ENCODE measurements at places on chromosomes 11 and 22.

- DNase-seq, result peak; percentile 89
Measured at GRCh38 chr22:23716811-23717801, 26.3 kb downstream of the RGL4 start.

DNA sequence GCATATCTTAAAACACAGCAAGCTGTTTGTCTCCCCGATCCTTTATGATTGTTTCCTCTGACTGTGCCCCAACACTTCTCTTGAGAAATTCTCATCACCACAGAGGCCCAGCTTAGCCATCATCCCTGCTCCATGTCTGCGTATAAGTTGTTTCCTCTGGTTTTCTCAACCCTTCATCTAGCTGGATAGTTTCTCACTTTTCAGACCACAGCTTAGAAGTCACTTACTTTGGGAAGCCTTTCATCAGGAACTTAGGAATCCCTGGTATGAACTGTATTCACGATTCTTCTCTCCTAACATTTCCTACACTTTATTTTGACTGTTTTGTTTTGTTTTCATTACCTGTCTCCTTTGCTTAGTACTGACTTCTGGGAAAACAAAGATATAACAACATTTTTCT, 295.2 kb downstream of the GUCY1A2 start:
- no peak for DNase-seq

DNA sequence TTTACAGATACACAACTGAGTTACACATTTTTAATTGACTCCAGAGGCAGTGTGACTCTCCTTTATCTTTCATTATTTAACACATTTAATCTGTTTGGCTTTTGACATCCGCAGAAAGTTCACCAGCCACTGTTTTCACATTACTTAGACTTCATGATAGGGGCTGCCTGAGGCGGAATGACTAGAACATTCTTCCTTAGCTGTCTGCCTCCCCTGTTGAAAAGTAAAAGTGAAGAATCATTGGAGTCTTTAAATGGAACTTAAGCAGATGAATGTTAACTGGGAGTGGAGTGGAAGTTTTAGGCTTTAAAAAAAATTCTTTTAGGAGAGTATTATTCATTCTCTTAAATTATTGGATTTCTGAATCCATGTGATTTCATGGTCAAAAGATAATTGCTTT, 229.2 kb upstream of the MTNR1B start:
- no peak for DNase-seq

GRCh38 chr11:16321148-16321547, 35.2 kb downstream of the SOX6 start:
- no peak for DNase-seq

DNA sequence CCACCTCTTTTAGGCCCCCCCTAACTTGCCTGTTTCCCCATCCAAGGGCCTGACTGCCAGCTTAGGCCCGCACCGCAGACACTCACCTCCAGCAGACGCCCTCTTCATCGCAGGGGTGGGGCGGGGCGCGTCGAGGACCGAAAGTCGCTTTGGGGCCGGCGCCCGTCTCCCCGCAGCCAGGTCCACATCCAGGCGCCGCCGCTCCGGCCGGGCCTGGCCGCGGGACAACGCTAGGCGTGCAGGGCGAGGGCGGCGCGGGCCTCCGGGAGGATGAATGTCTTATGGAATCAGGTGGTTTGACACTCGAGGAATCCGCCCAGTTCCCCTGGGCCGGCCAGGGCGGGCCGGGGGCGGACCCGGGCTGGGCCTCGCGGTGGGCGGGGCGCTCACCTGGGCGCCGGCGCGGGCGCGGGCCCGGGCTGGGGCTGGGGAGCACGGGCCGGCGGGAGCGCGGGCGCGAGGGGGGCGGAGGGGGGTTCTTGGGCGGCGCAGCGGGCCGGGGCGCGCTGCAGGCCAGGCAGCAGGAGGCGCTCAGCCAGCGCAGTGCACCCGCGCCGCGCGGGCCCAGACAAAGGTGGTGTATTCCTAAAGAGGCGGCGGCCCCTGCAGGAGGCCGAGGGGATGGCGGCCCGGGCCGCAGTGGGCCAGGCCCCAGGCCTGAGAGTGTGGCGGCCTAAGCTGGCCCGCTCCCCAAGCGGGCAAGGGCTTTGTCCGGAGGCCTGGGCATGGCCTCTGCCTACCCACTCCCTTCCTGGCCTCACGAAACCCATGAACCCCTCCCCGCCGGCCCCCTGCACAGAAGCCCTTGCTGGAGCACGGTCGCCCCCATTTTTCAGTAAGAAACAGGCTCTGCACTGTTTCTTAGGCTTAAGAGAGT, 177.6 kb downstream of the IGLL1 start:
- DNase-seq, result peak; percentile 77

DNA sequence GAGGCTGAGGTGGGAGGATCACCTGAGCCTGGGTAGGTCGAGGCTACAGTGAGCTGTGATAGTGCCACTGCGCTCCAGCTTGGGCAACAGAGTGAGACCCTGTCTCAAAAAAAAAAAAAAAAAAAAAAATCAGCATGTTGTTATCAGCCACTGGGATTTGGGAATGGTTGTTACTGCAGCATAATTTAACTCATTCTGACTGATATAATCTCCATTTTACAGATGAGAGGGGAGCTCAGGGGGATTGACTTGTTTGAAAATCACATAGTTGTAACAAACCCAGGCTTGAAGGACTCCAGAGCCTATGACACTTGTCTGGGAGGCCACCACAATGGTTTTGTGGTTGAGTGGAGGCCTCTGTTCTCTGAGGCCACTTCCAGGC, 3.0 kb upstream of the SEPTIN3 start:
- DNase-seq, result no peak

GRCh38 chr11:118010738-118011461, 24.7 kb downstream of the IL10RA start:
- no peak for DNase-seq

DNA sequence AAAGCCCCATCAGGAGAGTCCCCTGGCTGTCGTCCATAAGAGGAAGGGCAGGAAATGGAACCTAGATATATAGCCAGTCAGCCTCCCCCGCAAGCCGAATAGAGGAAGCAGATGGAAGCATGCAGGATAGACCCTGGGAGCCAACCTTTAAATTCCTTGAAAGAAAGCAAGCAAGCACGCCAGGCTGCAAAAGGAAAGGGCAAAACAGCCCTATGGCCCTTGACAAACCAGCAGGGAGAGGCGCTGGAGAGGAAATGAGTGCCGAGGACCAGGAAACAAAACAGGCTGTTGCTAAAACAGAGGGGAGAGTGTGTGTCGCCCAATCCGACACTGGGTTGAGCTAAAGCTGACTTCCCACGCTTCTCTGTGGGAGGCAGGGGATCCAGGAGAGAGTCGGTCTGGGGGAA, 203.5 kb upstream of the MTNR1B start:
- DNase-seq, result no peak

DNA sequence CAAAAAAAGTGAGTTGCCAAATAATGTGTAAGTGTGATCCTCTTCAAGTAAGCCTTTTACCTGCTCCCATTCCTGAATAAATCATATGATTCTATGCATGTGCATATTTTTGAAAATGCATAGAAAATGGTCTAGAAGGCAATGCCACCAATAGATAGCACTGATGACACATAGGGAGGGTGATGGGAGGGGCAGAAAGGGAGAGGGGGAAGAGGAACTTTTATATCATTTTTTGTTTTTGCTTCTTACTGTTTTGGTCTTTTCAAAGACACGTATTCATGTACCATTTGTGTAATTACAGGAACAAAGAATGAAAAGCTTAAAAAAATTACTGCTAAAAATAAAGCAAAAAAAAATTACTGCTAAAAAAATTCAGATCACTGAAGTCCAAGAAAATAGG, 60.8 kb downstream of the C11orf58 start:
- DNase-seq, result no peak

DNA sequence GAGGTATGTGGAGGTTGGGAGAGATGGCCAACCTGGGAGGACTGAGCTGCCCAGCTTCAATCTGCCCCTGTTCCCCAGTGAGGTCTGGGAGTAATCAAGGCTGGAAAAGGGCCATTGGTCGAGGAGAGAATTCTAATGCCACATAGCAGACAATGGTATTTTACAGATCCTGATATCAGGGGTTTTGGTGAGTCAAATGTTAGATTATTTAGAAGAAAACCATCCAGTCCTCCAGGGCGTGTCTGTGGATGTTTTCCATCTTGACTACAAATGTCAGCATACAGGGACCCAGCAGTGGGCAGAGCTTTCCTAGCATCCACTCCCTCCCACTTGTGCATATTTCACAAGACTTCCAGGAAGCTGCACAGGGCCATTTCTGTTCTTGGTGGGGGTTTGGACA, 107.9 kb downstream of the SCN3B start:
- DNase-seq, result no peak

GRCh38 chr11:12853652-12854296, 155.3 kb upstream of the RASSF10 start:
- no peak for DNase-seq

- no peak for DNase-seq
Measured at GRCh38 chr11:113103932-113104690, 142.9 kb downstream of the NCAM1 start.

GRCh38 chr11:41254966-41255365, 204.5 kb downstream of the LRRC4C start:
- no peak for DNase-seq

DNA sequence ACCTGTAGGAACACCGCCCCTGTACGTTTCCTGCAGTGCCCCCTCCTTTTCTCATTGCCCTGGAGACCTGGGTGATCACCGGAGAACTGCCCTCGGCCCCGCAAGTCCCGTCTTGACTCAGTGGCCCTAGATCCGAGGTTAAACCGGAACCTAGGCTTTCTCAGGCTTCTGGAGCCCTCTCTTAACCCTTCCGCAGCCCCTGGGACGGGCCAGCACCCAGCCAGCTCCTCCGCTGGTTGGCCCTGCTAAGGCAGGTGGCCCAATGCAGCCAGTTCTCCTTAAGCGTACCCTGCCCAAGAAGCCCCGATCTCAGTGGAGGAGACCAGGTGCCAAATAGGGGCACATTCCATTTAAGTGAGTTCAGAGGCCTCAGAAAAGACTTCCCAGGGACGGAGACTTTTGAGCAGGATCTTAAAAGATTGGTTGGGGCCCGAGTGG, 776 bp downstream of the NLRX1 start:
- no peak for DNase-seq

- DNase-seq, result no peak
Measured at GRCh38 chr11:17831883-17832282, 97.3 kb downstream of the KCNC1 start.

GRCh38 chr11:15699978-15700377, 585.3 kb downstream of the INSC start:
- DNase-seq, result no peak

DNA sequence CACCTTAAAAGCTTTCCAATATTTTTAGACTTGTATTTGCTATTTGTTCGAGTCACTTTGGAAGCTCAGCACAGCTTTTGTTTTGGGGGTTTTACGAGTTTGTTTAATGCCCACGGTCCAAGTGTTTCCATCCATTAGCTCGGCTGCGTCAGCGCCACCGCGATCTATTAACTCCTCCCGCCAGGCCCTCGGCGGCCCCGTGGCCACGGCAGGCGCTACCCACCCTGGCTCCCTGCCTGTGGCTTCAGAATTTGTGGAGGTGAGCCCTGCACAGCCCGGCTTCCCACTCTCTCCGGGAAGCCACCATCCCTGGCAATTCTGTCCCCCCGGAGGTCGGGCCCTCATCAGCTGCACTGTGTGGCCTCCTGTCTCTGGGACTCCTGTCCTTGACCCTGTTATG, 648.5 kb downstream of the BRD1 start:
- no peak for DNase-seq

GRCh38 chr11:65571940-65572339, 398 bp upstream of the FAM89B start:
- DNase-seq, result no peak

- DNase-seq, result no peak
Measured at GRCh38 chr22:41913040-41913719, 1.7 kb downstream of the SHISA8 start.

- no peak for DNase-seq
Measured at GRCh38 chr22:31526270-31526669, 29.9 kb downstream of the SFI1 start.

DNA sequence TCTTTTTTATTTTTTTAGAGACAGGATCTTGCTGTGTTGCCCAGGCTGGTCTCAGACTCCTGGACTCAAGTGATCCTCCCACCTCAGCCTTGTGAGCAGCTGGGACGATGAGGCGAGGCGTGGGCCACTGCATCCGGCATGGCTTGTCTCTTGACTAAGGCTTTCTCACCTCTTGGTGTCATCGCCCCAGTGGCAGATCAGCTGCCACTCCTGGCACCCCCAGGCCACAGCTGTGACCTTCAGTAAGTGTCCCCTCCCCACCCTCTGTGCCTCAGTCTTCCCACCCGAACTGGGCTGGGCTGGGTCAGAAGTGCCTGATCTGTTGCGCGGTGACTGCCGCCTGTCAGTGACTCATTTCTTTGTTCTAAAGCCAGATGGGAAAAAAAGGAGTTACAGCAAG, 3.6 kb downstream of the SYNGR1 start:
- DNase-seq, result no peak

GRCh38 chr11:78365381-78365792, 52.2 kb downstream of the GAB2 start:
- DNase-seq, result no peak

DNA sequence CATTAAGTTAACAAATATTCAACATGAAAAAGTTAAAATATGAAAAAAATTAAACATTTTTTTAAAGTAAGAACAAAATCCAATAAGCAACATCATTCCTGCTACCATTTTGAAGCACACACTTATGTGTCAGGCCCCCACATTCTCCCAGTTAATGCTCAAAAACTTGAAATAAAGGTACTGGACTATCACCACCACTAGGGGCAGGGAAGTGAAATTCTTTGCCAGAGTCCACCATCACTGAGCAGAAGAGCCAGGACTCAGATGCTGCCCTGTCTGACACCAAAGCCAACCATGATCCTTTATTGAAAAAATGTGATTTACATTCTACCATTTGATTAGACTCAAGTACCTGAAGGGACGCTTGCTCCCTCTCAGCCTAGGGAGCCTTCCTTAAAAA, 39.1 kb downstream of the PITPNB start:
- DNase-seq, result peak; percentile 22

DNA sequence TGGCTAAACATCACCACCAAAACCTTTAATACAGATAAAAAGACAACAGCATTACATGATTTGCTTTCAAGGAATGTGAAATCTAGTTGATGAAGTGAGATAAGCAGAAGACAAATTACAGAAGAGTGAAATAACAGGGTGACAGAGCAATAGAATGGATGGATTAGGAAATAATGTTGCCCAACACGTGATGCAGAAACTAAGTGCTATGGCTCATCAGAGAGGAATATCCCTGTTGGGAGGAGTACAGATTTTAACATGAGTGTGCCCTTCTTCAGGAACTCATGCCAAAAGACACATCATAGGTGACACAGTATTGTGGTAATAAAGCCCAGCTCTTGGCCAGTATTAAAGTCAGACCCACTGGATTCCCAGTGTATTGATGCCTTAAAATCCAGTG, 176.6 kb upstream of the RAG2 start:
- no peak for DNase-seq

GRCh38 chr11:116879800-116880625, 42.6 kb upstream of the APOA1 start:
- no peak for DNase-seq
